ENCODE measurements at places on chromosomes 12 and 14.
A peak's percentile ranks its signal among the peaks of the same experiment; 100 is the strongest.

DNA sequence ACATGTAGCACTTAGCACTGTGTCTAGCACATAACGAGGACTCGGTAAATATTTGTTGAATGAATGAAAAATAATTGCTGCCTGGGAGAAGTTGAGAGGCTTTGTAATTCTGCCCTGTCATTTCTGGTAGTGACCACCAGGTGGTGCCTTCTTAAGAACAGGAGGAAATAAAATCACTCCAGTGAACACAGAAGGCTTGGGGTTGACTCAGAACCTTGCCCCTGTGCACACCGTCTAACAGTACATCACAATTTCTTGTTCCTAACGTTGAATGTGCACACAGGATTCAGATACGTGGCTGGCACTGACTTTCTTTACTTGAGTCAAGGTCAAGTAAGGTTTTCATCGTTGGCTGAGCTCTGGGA lies 91.8 kb downstream of the RGS6 start:
- peak; percentile 66 for DNase-seq

GRCh38 chr12:29043069-29043468 lies 106.0 kb upstream of the FAR2 start:
- no peak for DNase-seq

DNA sequence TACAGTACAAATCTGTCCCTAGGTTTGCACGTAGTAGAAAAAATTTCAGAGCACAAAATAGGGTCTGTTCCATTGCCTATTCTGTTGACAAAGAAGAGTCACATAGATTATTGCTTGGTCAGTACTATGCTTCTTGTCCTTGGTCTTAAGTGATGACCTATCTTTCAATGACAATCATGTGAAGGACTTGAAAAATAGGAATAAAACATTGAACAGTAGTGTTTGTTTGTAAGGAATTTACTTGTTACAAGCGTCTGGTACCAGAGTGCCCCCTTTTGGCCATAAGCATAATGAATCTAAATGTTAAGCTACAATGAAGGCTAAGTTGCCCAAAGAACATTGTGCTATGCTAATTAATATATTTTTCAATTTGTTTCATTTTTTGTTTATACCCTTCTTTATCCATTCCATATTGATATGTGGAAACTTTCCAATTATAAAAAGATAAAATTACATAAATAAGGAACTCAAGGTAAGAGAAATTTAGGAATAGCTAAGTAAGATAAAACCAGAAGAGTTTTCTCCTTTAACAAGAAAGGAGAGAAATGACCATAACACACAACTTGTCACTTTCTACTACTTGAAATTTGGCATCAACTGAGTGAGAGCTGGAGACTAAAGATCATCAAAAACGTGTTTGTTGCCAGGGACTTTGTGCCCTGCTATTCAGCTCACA lies 204.7 kb downstream of the EPS8 start:
- DNase-seq = peak; percentile 24

DNA sequence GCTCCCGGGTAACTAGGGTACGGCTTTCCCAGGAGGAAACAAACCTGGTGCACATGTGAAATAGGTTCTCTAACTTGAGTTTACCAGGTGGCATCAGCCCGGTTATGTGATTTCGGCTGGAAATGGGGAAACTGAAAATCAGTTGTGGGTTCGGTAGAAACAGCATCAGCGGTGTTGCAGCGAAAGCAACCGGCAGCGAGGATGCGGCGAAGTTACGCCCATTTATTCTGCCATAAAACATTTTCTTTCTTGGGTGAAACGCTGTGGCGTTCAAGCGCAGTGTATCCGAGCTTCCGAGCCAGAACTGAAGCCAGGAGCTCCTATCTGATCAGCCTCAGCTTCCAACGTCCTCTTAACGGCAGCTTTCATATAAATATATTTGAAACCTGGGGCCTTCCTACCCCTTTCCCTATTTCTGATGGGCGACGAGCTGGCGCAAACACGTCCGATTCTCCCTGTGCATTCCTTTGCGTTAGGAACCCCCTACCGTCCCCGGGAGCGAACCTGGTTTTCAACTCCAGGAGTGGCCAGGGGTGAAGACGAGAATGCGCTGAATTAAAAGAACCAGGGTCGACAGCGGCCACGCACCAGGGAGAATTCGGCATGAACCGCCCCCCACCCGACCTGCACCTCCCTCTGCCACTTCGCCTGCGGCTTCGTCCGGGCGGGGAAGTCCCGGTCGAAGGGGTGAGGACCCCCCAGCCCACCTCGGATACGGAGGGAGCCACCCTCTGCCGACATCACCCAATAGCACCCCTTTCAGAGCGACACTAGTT lies 1.6 kb downstream of the DPF3 start:
- DNase-seq = peak; percentile 15

- no peak for DNase-seq
These were observed 310.1 kb downstream of the SYT1 start for GRCh38 chr12:79174626-79175025.

GRCh38 chr12:56220611-56221231 lies 1.0 kb downstream of the RNF41 start:
- no peak for DNase-seq

- DNase-seq = no peak
These were observed 34.8 kb upstream of the CD9 start for GRCh38 chr12:6165395-6165794.

GRCh38 chr12:3456809-3457208 lies 34.2 kb upstream of the PRMT8 start:
- DNase-seq = no peak

GRCh38 chr14:87148655-87149054 lies 844.3 kb downstream of the GALC start:
- DNase-seq = no peak

Measured in activated T-cell treated with anti-CD3 and anti-CD28 coated beads, Interleukin-2, amount 50 U/mL, for 72 hours (primary cell).